ENCODE measurements at places on chromosomes 16 and 17. TPM values are rescaled to one million over a fixed set of nuclear protein-coding genes. Genes with fewer than 3 reads are reported as not detected.

CPNE7 gene
- 2.8 TPM for total RNA-seq

OVCA2 gene
- total RNA-seq: 30.7 TPM

OR3A2 gene
- 1.7 TPM for total RNA-seq

MGAT5B gene
- total RNA-seq: not detected

KRTAP2-1 gene
- not detected for total RNA-seq

CEP20 gene
- 38.7 TPM for total RNA-seq

LLGL2 gene
- total RNA-seq: 12.0 TPM

CNGB1 gene
- total RNA-seq: not detected

RAB11FIP4 gene
- total RNA-seq: 22.5 TPM

TMC8 gene
- 165 TPM for total RNA-seq

PIGS gene
- 44.1 TPM for total RNA-seq

P2RX1 gene
- total RNA-seq: 0.14 TPM

ZNF668 gene
- total RNA-seq: 32.7 TPM

ATP2A3 gene
- total RNA-seq: 110 TPM

SRR gene
- 6.3 TPM for total RNA-seq

ALDH3A1 gene
- not detected for total RNA-seq

GNGT2 gene
- total RNA-seq: 37.5 TPM

PRDM7 gene
- total RNA-seq: not detected

ZNF597 gene
- 3.1 TPM for total RNA-seq

KRTAP9-2 gene
- total RNA-seq: not detected

ZMYND15 gene
- 0.29 TPM for total RNA-seq

ITGAD gene
- not detected for total RNA-seq

KRT25 gene
- total RNA-seq: not detected

CCT6B gene
- total RNA-seq: 1.5 TPM

CALCOCO2 gene
- 123 TPM for total RNA-seq

ARHGAP44 gene
- 0.21 TPM for total RNA-seq

HOXB4 gene
- total RNA-seq: 3.0 TPM

DNAI2 gene
- 0.31 TPM for total RNA-seq

AKAP1 gene
- total RNA-seq: 16.8 TPM

C17orf50 gene
- total RNA-seq: not detected

PMP22 gene
- total RNA-seq: 0.53 TPM

ASB16 gene
- total RNA-seq: 0.52 TPM

PRR35 gene
- not detected for total RNA-seq

C16orf46 gene
- total RNA-seq: 0.59 TPM

PSMD12 gene
- total RNA-seq: 79.7 TPM

PIRT gene
- not detected for total RNA-seq

EDC4 gene
- total RNA-seq: 108 TPM

KRTAP4-5 gene
- total RNA-seq: not detected

CDT1 gene
- 240 TPM for total RNA-seq

SLC25A39 gene
- total RNA-seq: 92.4 TPM

CBFA2T3 gene
- 0.76 TPM for total RNA-seq

KRTAP17-1 gene
- not detected for total RNA-seq

KCNH4 gene
- total RNA-seq: 0.54 TPM

PRSS36 gene
- total RNA-seq: 1.1 TPM

ZSCAN10 gene
- 0.14 TPM for total RNA-seq

HAP1 gene
- total RNA-seq: not detected

ANKRD40CL gene
- not detected for total RNA-seq

Measured in activated naive CD4-positive, alpha-beta T cell treated with anti-CD3 and anti-CD28 coated beads, Interleukin-2, amount 50 U/mL, for 72 hours (primary cell).